ENCODE measurements at places on chromosomes 5 and 9.

DNA sequence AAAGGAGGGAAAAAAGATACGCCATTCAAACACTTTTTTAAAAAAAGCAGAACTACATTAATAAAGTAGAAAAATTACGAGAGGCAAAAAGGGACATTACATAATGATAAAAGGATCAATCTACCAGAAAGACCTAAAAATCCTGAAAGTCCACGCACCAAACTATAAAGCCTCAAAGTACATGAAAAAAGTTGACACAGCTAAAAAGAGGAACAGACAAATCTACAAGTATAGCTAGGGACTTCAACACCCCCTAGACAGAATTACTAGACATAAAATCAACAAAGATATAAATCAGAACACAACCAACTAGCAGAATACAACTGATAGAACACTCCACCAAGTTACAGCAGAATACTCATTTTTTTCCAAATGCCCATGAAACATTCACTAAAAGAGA lies 11.1 kb downstream of the CAMSAP1 start:
- no peak for DNase-seq

- no peak for DNase-seq
Observed at GRCh38 chr5:150026682-150027172, 26.2 kb downstream of the HMGXB3 start.

DNA sequence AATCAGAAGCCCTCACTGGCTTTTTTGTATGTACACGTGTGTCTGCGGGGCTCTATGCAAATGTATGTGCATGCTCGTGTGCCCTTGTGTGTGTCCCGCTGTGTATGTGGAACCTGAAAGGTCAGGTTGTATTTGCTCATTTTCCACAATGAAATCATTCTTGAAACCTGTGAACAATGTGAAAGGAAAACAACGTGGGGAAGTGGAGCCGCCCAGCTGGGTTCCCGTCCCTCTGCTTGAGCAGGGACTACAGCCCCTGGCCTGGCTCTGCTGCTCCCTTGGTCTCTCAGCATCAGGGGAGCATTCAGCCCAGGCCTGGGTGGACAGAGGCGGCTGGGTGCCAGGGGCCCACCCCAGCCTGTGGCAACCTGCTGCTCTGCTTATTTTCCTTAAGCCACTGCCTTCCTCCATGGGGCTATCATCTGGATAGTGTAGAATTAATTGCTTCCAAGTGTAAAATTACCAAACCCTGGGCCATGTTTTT lies 3.0 kb downstream of the ECSCR start:
- DNase-seq: no peak

DNA sequence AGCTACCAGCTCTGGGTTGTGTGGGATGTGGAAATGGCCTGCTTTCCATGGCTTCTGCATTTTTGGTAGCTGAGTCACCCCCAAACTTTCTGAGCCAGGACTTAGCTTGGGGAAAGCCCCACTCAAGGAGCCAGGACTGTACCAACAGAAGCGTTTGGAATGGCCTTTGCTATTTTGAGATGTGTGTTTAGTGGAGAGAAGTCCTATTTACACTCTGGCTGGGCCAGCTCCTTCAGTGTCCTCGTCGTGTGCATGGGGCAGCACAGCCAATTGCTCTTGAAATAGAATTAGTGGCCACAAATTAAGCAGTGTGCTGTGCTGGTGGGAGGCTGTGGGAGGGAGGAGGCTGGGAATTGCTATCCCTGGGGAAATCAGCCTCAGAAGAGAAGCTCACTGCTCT lies 51.6 kb downstream of the ENTREP1 start:
- DNase-seq: no peak

DNA sequence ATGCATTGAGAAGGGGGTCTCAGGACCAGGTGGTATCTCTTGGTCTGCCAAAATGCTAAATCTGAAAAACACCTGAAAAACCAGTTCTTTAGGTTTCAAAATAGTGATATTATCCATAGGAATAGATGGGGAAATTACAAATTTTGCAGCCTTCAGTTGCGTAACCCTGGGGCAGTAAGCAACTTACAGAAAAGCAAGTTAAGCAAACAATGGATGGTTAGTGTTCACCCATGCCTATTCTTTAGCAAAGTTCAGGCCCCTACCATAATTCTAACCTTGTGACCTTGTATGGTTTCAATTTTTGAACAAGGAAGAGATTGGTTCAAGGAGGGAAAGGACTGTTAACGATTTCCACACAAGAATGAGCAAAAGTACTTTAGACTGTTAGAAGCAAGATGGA lies 24.5 kb downstream of the GLRX start:
- no peak for DNase-seq

GRCh38 chr5:35309365-35310130 lies 79.3 kb upstream of the PRLR start:
- DNase-seq: no peak

DNA sequence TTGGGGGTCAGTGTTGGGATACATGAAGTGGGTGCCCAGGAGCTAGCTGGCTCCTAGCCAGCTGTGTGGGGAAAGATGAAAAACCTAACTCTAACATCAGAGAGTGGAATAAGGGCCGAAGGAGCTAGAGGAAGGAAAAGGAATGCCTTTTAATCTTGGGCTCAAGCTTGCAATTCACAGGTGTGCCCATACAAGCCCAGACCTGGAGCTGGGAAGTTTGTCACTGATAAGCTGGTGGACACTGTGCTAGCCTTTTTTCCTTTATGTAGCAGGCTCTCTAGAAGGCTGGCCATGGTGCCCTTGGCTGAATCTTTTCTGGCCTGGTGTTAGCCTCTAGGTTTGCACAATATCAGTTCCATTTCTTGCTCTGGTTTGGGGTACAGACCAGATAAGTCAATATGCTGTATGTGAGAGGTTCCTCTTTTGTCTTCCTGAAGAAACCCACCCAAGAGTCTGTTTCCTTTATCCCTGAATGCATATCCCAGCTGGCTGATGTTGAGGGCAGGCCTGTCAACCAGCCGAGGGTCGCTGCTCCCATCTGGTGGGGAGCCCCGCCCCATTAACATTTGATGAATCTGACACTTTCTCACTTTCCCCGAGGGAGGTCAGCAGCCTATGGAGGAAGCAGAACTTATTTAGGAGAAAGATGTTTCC lies 92.4 kb upstream of the CXCL14 start:
- no peak for DNase-seq

DNA sequence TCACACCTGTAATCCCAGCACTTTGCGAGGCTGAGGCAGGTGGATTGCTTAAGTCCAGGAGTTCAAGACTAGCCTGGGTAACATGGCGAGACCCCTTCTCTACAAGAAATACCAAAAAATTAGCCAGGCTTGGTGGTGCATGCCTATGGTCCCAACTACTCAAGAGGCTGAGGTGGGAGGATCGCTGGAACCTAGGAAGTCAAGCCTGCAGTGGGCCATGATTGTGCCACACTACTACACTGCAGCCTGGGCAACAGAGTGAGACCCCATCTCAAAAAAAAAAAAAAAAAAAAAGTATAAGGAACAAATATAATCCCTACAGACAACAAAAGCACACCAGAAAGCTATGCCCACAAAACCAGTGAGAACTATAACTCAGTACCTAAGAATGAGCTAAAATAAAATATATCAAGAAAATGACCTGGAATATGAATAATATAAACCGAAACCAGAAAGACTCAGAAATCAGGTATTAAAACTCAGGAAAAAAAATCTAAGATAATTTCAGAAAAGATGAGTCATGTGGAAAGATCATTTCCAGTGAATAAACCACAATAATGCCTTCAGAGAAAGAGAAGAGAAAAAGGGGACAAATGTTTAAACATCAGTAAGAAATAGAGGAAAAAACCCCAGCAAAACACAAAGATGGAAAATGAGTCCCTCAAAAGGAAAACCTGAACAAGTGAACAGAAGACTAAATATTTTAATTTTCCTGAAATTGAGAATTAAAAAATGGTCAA lies 57.4 kb downstream of the GOLPH3 start:
- DNase-seq: no peak

- no peak for DNase-seq
Observed at GRCh38 chr5:123558762-123559433, 46.9 kb downstream of the CSNK1G3 start.

- no peak for DNase-seq
Observed at GRCh38 chr9:18137815-18138214, 336.1 kb upstream of the ADAMTSL1 start.

- DNase-seq: no peak
Observed at GRCh38 chr9:92136184-92136858, 21.1 kb upstream of the SPTLC1 start.

GRCh38 chr9:89319015-89319905 lies 960 bp downstream of the SECISBP2 start:
- no peak for DNase-seq

GRCh38 chr9:125462861-125463291 lies 201.2 kb downstream of the GAPVD1 start:
- DNase-seq: no peak

GRCh38 chr9:32705059-32705458 lies 69.6 kb upstream of the TAF1L start:
- DNase-seq: no peak

GRCh38 chr9:32644698-32645097 lies 9.2 kb upstream of the TAF1L start:
- no peak for DNase-seq

DNA sequence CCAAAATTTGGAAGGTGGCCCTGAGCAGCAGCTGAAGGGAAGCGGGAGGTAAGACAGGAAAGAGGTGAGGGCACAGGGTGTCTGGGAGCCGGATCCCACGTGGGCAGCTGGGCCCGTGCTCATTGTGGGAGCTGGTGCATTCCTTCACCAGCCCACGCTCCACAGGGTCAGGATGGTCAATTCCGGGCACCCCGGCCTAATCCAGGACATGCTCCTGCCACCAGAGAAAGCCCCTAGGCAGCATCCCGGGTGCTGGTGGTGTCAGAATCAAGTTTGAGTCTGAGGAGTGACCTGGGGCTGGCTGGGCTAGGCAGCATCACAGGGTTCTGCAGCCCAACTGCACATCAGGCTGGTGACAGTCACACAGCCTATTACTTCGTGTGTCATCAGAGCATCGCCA lies 7.1 kb upstream of the PDCD6 start:
- no peak for DNase-seq

DNA sequence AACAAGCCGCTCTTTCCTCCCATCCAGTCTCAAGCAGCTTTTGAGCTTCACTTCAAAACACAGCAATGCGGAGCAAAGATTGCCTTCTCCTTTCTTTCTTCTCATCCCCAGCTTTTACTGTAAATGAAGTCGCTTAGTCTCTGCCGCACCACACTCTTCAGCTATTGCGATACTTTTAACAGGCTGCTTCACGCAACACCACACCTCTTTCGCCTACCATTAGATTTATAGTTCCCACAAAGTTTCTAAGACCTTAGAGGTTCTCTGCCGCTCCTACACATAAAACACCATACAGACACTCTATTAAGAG lies 711 bp downstream of the PGGT1B start:
- no peak for DNase-seq

DNA sequence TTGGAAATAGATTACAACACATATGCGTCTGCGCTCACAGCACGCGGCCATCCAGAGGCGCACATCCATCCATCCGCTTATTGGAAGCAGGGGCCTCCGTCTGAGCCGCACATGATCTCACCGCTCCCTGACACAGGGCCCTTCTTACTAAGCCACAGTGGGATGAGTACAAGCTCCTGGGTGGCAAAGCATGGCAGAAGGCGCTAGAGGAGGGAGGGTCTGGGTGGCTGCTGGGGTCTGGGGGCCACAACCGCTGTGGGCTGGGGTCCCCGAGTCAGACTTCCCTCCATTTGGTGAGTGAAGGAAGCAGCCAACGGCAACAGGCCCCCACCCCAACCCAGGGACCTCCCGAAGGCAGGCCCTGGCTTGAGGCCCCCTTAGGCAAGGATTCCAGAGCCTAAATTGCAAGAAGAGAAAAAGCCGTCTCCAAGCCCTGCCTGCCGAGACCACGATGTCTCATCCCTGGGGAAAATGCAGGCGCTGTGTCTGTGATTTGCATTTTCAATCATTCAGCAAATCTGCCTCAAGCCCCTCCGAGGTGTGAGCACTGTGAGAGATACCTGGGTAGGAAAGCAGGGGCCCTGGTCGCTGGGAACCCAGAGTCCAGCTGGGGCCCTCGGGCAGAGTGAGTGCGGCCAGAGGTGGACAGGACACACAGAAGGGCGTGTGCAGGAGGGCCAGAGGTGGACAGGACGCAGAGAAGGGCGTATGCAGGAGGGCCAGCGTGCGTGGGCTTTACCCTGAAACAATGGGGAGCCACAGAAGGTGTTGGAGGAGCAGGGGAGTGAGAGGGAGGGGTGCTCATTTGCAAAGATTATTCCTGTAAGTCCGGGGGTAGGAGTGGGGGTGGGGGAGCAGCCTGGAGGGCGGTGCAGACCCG lies 135.7 kb downstream of the OLFM1 start:
- DNase-seq: no peak

DNA sequence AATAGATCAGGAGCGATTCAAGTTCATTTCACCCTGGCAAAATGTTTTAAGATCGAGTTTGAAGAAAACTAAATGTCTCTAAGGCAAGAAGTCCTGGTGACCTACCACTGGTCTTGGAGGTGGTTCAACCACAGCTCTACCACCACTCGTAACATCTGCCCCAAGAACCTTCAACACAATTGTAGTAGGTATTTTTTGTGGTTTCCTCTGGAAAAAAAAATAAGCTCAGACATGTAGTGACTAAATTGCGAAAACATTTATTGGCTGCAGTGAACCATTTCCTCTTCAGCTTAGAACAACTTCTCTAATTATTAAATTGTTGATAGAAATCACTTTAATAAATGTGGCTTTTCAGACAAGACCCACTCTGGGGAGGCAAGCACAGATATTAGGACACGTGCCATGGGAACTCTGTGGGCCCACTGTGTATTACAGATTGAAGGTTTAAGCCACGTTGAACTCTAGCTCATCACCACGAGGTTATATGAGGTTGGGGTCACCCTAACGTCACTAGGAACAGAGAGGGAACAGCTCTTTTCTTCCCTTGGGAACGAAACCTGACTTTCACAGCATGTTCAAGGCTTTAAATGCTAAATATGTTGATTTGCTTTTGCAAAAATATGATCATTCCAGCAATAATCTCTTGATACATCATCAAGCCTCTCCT lies 142.9 kb downstream of the HSD17B3 start:
- no peak for DNase-seq

All from CD8-positive, alpha-beta memory T cell (primary cell).